Fibroblast of skin of right biceps (primary cell): ENCODE measurements at places on chromosomes 7 and 10.
A peak's percentile ranks its signal among the peaks of the same experiment; 100 is the strongest.

GRCh38 chr7:35753761-35754603 lies 46.9 kb upstream of the SEPTIN7 start:
- no peak for DNase-seq

GRCh38 chr7:99102809-99103690 lies 40.9 kb downstream of the SMURF1 start:
- peak; percentile 88 for DNase-seq

DNA sequence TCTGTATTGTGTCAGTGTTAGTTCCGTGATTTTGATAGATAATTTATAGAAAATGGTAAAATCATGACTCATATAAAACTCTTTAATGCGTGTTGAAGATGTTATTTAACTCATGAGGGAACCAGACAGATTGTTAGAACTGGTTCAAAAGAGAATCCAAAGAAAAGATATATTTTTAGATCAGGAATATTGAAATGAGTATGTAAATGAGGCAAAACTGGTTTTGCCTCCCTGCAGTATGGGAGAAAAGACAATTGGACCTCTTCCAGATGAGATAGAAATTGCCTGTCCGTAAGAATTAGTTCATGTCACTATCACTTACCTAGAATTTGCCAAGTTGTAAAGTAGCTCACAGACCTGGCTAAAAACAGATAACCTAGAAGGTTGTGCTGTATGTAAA lies 17.6 kb downstream of the CDC123 start:
- DNase-seq: no peak

GRCh38 chr7:98921608-98922372 lies 43.5 kb downstream of the TRRAP start:
- no peak for DNase-seq

DNA sequence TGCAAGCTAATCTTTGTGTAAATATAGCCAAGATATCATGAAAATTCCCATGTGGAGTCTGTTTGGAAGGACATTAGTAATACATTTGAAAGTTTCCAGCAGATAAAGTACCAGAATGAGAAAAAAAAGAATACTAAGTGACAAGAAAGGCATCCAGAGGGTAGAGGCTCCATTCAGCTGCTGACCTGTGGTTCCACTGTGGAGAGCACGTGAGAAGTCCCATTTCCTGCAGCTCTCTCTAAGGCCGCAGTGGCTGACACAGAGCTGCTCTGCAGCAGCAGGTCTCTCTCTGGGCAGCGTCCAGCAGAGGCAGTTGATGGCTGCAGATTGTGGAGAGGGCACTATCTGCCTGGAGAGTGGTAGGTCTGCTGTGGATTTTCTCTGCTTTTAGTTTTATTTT lies 100.1 kb upstream of the TMEM72 start:
- no peak for DNase-seq

GRCh38 chr7:134016942-134017303 lies 110.2 kb upstream of the LRGUK start:
- DNase-seq: no peak

- peak; percentile 98 for DNase-seq
These were observed 139.3 kb downstream of the TWIST1 start for GRCh38 chr7:18978108-18978495.
